ENCODE measurements at places on chromosomes 1 and 21. TPM values are rescaled to one million over a fixed set of nuclear protein-coding genes. Genes with fewer than 3 reads are reported as not detected.

- DNase-seq = no peak
These were observed 14.2 kb downstream of the PTPN14 start for GRCh38 chr1:214537219-214537618.

Gene TUFT1
- total RNA-seq = 33.3 TPM

Gene GPR52
- total RNA-seq = 3.6 TPM

GRCh38 chr1:207076181-207076955 lies 12.3 kb upstream of the C4BPB start:
- no peak for DNase-seq

Gene SMPDL3B
- total RNA-seq = 1.6 TPM

Gene TNFSF4
- 1.6 TPM for total RNA-seq

DNA sequence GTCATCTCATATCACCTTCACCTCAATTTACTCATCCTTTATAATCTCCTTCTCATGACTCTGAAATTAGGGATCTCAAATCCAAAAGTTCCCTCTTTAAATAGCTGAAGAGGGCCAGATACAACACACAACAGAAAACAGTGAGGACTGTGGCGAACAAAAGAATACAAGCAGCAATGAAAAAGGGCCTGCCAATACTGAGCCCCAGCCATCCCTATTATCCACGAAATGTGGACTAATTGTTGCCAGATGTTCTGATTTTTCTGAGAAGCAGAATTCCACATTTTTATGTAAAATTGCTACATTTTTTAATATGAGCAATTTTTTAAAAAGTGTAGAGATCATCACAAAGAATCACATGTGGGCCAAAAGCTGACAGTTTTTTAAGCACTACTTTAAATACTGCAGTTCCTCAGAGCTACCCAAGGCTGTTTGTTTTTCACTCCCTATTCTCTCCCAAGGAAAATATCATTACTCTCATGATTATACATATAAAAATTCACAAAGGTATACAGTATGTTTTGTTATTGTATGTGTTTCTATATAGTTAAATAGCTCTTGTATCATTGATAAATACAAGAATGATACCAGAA lies 90.0 kb downstream of the ASH1L start:
- DNase-seq = peak; percentile 33

DNA sequence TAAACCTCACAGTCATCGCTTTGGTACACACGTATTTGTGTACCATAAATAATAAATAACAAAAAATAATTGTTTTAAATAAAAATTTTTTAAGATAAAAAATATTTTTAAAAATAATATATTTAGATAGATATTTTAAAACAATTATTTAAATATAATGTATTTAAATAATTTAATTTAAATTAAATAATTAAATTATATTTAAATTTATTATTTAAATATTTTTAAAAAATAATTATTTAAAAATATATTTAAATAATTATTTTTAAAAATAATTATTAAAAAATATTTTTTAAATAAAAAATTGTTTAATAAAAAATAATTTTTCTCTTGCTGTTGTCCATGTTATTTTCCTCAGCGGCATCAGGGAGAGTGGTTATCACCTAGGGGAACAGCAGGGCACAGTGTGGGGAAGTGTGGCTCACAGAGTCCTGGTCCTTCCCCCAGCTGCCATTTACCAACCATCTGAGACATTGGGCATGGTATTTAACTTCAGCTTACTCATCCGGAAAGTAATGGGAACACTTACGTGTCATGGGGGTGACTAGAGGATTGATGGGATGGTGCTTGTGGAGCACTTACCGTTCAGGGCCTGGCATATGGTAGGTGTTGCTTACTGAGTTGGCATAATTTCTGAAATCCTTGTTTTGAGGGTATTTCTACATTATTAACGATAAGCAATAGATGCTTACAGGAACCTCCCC lies 92.9 kb upstream of the TSPAN2 start:
- DNase-seq = no peak

GRCh38 chr1:174266991-174267612 lies 107.8 kb downstream of the RABGAP1L start:
- DNase-seq = peak; percentile 18

Gene SHE
- total RNA-seq = 5.4 TPM

DNA sequence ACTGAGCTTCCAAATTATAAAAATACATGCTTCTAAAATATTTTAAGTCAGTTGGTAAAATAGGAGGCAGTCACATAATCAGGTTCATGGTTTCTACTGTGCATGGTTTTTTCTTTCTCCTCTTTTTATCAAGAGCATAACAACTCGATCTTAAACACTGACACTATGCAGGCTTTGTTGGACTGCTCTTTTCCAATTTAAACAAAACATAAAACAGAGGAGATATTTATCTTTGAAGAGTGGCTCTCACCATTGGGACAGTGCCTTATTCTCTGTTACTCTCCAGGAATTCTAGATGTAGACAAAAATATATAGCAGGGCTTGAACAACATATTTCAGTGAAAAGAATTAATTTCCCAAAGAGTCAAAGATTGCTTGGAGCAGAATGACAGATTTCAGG lies 883.5 kb upstream of the ADGRL2 start:
- DNase-seq = no peak

- no peak for DNase-seq
These were observed 282.9 kb downstream of the PTPRU start for GRCh38 chr1:29519108-29519787.

DNA sequence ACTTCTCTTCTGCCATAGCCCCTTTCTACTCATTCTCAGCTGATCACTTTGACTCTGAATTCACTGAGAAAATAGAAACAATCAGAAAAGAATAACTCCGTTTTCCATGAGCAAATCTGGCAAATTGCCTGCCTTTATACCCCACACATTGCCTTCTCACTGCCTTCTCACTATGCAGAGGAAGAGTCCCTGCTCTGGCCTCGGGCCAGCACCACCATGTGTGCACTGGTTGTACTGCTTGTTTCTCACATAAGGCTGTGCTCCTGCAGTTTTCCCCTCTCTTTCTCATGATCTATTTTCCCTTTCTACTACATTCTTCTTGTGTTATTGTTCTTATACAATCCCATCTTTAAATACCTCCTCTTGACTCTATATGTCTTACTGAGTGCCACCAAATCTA lies 2.3 kb upstream of the HMGCS2 start:
- peak; percentile 67 for DNase-seq

GRCh38 chr21:42594616-42595282 lies 58.7 kb upstream of the PDE9A start:
- no peak for DNase-seq

Gene TNNT2
- total RNA-seq = 9.7 TPM

- DNase-seq = peak; percentile 38
These were observed 636 bp downstream of the INTS3 start for GRCh38 chr1:153728305-153729066.

DNA sequence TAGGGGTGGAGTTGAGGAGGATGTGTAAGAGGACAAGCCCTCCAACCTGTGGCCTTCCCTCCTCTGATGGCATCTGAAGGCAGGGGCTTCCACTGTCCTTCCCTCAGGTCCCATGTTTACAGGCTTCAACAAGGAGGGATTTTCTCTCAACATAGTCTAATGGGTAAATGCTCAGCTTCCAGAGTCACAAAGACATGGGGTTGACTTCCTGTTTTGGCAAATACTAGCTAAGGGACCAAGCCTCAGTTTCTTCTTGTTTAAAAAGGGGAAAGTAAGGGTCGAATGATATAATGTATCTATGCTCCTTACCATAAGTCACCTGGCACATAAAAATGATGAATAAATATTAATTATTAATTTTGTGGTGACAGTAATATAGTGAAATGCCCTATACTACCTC lies 3.1 kb downstream of the SV2A start:
- DNase-seq = no peak

DNA sequence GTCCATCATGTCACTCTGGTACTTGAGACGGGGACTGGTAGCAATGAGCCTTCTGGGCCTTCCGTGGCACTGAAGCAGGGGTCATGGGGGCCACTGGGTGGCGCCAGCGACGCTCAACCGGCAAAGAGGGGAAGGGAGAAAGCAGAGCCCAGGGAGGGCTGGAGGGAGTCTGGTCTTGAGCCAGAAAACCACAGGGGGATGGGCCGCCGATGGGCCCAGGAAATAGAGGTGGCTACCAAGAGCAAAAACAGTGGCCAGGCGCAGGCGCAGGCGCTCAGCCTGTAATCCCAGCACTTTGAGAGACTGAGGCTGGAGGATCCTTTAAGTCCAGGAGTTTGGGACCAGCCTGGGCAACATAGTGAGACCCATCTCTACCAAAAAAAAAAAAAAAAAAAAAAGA lies 21.8 kb downstream of the EXOC8 start:
- DNase-seq = no peak

- DNase-seq = no peak
These were observed 123.3 kb upstream of the EDN2 start for GRCh38 chr1:41607808-41608207.

Gene NLRP3
- 2.8 TPM for total RNA-seq

Gene ESRRG
- 2.3 TPM for total RNA-seq

GRCh38 chr21:45894906-45895777 lies 86.4 kb upstream of the COL6A1 start:
- no peak for DNase-seq

- DNase-seq = no peak
These were observed 13.0 kb upstream of the JAK1 start for GRCh38 chr1:64979358-64979757.

DNA sequence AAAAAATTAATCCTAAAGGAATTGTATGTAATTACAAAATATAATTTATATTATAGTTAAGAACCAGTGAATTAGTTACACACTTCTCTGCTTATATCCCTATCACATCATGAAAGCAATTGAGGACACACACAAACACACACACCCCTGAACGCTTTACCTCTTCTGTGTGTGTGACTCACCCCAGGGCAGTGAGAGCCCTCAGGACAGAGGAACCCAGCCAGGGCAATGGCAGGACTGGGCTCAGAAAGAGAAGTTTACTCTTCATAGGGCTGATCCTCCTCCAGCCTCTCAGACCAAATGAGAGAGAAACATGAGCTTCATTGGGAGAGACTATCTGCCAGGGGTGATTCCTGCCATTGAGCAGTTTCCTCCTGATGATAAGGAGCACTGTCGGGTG lies 38.1 kb downstream of the SLC44A3 start:
- DNase-seq = no peak

GRCh38 chr1:46613661-46614603 lies 2.7 kb downstream of the MOB3C start:
- DNase-seq = peak; percentile 82

Measured in skin of body (tissue), 3 donors.